ENCODE measurements at places on chromosomes 7 and 10.

- no peak for DNase-seq
Measured at GRCh38 chr7:141534757-141535737, 16.2 kb upstream of the AGK start.

DNA sequence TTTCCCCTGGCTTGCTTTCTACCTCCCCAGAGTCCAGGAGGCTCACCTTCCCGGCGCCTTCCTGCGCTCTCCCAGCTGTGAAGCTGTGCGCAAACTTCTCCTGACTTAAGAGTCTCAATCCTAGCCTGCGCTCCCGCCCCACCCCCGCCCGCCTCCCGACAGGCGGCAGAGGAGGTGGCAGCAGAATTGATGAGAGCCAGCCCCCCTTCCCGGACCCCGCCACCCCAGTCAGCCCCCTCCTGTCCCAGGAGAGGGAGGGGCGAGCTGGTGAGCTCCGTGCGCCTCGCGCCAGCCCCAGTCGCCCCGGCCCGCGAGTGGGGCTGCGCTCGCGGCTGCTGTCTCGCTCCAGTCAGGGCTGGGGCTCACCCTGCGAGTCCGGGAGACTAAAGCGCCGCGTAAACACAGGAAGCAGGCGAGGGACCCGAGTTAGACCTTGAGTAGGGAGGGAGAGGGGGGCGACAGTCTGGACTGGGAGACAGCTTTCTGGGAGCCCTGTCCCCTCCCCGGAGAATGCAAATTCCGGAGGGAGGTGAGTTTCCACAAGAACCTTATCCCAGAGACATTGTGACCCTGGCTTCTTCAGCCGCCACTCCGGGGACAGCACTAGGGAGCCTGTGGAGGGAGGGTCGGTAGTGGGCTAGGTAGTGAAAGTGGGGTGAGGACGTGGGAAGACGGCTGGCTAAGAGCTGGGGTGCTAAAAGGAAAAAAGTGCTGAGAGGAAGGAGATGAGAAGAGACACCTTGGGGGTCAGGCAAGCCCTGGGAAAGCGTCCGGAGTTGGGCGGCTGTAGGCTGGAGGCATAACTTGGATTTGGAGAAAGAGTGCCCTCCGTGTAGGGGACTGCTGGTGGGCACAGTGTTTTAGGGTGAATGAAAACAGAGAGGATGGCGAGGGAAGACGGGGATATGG is at the start of gene CALCR:
Gene CALCR, minus strand, starts transcription at position 79 of the 909 bp plus-strand sequence. CDS start 87,743 bp downstream, outside the sequence.
- DNase-seq: peak; percentile 25

DNA sequence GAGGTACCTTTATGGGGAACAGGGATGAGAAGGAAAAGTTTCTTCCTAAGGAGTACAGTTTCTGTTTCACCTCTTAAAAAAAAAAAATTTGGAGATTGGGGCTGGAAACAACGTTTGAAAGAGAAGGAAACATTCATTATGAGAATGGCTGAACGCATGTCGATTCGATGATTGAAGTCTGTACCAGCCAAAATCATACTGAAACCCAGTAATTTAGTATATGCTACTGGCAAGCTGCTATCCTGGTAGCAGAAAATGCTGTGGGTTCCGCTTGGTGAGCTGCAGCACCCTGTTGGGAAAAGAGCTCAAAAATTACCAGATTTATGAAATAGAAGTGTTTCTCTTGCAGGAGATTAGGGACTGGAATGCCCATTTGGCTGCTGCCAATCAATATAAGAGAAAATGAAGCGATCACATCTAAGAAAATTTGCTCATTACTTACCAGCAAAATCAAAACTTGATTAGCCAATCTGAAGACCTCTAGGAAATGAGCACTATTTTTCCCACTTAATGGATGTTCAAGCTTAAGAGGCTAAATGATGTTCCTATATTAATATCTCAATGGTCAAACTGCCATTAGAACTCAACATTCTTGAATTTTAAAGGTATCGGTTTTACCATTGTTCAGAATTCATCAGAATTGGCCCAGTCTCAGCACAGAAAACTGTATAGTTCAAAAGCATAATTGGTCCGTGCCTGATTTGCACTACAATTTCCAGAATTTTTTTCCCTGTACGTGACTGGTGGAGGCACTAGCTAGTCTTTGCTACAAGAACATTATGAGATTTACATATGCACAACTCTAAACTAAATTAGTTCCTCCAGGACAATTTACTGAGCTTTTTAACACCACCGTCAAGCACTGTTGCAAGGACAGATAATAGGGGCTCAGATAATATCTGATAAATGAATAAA is 1.2 kb upstream of the ITGB1 start:
- no peak for DNase-seq

- DNase-seq: no peak
Measured at GRCh38 chr7:46003896-46004875, 83.1 kb upstream of the IGFBP3 start.

- no peak for DNase-seq
Measured at GRCh38 chr10:2856598-2856997, 210.8 kb upstream of the PFKP start.

All from left ventricle myocardium superior (tissue), 1 donor.